ENCODE measurements at places on chromosomes 6 and 20. TPM values are rescaled to one million over a fixed set of nuclear protein-coding genes. Genes with fewer than 3 reads are reported as not detected.

The GPR63 gene
- total RNA-seq: 0.08 TPM

The TTK gene
- 0.70 TPM for total RNA-seq

The ANGPT4 gene
- not detected for total RNA-seq

The LY6G5B gene
- 2.2 TPM for total RNA-seq

The ANKRD66 gene
- total RNA-seq: not detected

The IYD gene
- total RNA-seq: not detected
